ENCODE measurements at places on chromosomes 1 and 21.

- DNase-seq, result no peak
Measured at GRCh38 chr1:46070164-46070814, 62.1 kb downstream of the PIK3R3 start.

DNA sequence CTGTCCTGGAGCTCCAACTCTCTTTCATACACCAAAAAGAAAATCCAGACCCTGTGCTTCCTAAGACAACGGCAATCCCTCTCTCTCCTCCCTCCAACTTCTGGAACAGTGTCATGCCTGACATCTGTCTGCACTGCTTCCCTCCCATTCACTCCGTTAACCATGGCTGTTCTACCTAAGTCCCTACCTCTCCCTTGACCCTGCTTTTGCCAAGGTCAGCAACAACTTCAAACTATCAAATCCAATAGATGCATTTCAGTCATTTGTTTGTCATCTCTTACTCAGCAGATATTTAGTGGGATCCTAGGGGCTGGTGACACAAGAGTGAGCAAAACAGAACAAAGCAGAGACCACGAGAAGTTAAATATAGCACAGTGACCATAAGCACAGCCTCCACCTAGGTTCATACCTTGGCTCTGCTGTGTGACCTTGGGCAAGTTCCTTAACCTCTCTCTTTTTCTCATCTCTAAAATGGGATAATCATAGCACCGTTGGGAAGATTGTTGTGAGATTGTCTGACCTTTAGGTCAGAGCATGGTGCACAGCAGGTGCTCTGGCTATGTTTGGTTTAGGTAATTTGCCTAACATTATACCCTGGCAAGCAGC is 88.9 kb downstream of the TMEM53 start:
- DNase-seq, result no peak

- DNase-seq, result no peak
Measured at GRCh38 chr1:10915594-10915993, 96.9 kb upstream of the TARDBP start.

DNA sequence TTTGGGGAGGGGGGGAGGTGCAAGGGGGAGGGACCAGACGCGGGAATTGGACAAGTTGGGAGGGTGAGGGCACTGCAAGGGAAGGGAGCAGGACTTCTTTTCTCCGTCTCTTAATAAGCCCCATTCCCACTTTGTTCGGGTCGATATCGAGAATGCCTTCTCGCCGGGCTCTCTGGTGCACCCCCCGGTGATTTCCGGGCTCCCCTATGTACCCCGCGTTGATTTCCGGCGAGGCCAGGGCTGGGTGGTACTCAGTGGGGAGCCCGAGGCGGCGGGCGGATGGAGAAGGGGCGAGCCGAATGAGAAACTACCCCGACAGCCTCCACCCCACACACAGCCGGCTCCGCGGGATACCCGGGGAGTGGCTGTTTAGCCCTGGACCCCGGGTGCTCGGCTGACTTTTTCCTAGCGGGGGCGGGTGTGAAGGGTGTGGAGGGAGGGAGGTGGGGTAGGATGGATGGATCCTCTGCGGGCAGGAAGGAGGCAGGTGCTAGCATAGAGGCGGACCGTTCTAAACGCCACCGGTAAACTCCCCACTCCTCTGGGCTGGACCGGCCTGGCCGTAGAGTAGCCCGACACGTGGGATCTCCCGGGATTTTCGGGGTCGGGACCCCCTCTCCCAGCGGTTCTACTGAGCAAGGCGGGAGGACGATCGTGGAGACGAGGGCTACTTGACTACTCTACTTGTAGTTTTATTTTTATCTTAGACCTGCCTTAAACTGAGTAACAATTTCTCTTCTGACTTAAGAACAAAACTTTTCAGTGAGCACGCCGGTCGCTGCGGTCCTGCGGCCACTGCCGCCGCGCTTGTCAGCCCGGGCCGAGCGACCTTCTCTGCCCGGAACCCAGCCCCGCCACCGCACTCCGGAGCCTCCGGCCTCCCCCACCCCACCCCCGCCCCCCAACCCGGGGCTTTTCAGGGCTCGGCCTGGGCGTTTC is 1.0 kb downstream of the RNF220 start:
- DNase-seq, result no peak

GRCh38 chr1:151542710-151543129 is 2.6 kb downstream of the TUFT1 start:
- DNase-seq, result no peak

DNA sequence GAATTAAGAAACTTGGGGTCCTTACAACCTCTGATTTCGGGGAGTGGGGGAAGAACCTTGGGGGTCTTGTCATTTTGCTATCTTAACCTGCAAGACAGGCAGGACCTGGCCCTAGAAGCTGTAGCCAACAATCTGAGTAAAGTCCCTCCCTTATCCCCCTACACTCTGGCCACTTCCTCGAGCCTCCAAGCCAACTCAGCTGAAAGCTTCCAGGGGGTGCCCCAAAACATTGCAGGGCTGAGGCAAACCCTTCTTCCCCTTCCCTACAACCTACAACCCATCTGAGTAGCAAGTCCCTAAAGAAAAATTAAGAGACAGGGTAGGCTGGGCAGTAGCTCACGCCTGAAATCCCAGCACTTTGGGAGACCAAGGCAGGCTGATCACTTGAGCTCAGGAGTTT is 5.0 kb downstream of the CERS2 start:
- no peak for DNase-seq

DNA sequence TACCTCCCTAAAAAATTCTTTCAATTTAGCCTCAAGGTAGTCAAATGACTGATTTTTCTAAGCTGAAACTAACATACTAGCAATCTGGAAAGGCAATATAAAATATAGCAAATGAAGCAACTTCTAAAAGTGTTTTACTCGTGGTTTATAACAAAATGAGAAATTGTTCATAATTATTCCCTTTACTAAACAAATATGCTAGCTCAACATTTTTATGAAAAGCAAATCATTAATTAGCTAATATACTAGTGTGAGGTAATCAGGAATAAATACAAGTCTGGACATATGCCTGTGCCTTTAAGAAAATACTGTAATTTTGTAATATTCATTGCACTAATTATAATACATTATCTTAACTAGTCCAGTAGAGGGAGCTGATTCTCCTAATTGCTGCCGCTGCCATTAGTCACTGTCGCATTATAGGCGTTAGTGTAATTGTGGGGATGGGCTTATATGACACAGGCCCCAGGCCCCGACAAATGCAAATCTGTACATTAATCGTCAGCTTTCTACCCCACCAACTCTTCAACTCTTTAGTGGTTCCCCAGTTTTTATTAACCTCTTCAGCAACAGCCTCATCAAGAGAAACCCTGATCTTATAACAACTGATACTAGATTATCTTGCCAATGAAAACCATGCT is 160.9 kb downstream of the GABPA start:
- DNase-seq, result no peak

- no peak for DNase-seq
Measured at GRCh38 chr1:18351735-18352134, 129.0 kb upstream of the KLHDC7A start.

- peak; percentile 46 for DNase-seq
Measured at GRCh38 chr1:110412576-110412975, 5.1 kb upstream of the LAMTOR5 start.
